Activated T-cell treated with anti-CD3 and anti-CD28 coated beads, Interleukin-2, amount 50 U/mL, for 4 hours (primary cell): ENCODE measurements at places on chromosomes 12 and 14. TPM values are rescaled to one million over a fixed set of nuclear protein-coding genes. Genes with fewer than 3 reads are reported as not detected.

The IQSEC3 gene
- total RNA-seq: 0.51 TPM

- no peak for DNase-seq
Observed at GRCh38 chr12:97063292-97063935, 156.4 kb downstream of the NEDD1 start.

GRCh38 chr12:108000111-108000510 lies 129.0 kb upstream of the WSCD2 start:
- DNase-seq: no peak

DNA sequence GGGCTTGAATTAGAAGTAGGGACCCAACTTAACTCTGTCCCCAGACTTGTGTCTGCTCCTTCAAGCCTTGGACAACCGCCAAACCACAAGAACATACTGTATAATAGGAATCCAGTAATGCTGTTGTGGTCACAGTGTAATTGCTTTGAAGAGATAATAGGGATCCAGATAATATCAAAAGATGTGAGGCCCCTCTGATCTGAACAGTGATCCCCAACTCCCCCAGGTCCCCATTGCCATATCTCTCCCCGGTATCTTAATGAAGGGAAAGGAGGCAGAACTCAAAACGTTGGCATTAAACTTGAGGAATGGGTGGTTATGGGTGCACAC lies 8.5 kb upstream of the PLEKHH1 start:
- DNase-seq: no peak

DNA sequence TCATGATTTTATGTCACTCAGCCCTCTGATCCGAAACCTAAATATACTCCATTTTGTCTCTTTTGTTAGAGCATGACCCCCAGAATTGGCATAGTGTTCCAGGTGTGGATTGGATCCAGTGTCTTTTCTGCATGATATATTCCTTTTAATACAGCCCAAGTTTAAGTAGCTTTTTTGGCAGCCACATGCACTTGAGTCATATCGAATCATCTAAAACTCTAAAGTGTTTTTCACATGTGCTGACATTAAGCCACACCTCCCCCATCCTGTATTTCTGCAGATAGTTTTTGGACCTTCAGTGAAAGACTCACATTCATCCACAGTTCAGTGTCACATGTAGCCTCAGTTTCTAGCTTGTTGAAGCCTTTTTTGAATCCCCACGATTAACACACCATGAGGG lies 30.6 kb downstream of the BORCS5 start:
- no peak for DNase-seq

GRCh38 chr12:31017535-31017934 lies 56.1 kb upstream of the DDX11 start:
- DNase-seq: no peak

DNA sequence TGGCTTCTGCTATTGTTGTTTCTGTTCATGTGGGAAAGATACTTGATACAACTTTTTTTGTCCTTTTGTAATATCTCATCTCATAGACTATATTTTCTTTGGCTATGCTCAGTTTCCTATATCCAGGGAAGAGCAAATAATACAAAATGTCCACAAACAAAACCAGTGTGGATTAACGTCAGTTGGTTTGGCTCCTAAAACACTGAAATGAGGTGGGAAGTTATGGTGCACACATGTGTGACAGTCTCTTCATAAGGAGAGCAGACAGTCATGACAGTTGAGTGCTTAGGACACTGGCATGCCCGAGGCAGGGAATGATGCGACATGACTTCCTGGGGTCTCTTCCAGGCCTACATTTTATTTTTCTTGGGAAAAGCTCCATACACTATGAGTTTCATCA lies 27.5 kb downstream of the RHOJ start:
- no peak for DNase-seq

DNA sequence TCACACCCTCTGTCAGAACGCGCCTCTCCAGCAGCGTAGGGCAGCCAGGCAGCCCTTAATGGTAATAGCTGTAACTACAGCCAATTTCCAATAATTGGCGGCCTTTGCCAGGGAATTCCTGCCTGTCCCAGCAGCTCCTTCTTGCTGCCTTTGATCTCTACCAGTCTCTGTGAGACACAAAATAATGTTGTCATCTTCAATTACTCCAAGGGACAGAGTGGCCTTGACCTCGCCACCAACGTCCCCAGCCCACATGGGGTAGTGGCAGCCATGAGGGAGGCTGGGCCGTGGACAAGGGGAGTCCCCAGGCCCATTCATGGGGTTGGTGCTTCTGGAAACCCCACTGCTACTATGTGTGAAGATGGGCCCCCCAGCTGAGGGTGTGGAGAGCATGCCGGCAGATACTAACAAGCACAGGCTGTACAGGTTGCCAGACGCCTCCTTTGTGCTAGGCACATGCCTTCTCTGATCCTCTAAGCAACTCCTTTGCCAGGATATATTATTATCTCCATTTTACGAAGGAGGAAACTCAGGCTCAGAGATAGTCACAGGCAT lies 17.4 kb upstream of the CLMN start:
- no peak for DNase-seq

DNA sequence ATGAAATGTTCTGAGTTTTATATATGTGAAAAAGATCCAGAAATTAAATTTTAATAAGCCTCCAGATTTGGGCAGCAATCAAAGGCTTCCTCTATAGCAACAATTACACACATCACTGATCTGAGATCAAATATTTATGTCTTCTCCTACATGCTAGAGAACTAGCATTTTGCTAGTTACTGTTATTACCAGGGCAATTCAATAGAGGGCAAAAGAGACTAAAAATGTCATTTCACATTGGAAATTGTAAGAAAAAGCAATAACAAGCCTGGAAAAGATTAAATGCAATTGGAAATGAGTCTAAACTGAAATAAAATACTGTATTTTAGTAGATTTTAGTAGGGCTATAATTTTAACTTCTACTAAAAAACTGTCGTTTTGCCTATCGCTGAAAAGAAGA lies 32.6 kb upstream of the ANO6 start:
- no peak for DNase-seq
